Hematopoietic multipotent progenitor cell (in vitro differentiated cells): ENCODE measurements at places on chromosomes 5 and 9. TPM values are rescaled to one million over a fixed set of nuclear protein-coding genes. Genes with fewer than 3 reads are reported as not detected.

RAB24 gene
- 32.6 TPM for total RNA-seq

DNA sequence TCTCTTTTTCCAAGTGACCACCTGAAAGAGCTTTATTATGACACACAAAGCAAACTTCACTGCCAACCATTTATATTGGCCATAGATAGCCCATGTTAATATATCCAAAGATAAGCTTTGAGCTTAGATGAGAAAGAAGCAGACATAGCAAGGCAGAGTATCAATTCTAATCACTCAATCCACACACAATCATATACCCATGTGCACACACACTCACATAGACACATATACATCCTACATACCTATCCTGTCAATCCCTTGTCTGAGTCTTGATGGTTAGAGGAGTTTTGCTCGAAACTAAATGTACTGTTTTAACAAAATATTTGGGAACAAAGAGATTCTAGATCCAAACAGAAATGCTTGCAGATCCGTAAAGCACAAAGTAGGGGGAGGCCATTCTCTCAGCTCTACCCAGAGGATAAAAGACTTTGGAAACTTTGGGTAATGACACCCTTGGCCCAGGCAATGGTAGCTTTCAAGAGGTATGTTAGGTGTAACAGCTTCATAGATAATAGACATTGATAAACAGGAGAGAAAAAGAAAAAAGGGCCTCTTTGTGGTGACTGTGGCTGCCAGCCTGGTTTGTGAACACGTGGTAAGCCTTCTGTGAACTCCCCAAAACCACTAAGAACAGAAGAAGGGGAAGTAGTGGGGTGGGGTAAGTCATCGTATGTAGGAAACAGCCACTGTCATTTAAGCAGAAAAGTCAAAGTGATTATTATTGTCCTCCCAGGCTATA lies 121.6 kb downstream of the TLR4 start:
- peak; percentile 65 for DNase-seq

- DNase-seq = no peak
Measured at GRCh38 chr5:75756211-75756610, 39.0 kb upstream of the POC5 start.

DNA sequence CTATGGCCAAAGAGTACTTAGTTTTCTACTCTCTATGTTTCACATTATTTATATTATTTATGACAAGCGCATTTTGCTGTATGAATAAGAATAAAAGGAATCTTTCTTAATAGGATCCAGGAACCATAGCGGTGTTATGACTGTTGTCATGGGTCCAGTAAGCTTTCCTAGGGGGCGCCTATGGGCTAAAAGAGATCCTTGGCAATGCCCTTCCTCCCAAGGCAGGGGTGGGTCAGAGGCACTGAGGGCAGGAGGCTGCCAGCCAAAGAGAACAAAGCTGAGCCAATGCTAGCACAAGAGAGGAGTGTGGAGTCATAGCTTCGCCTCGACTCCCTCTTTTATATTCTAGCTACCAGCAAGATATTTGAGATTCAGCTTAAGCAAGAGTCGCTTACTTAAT lies 98.4 kb upstream of the GNAQ start:
- DNase-seq = no peak

- DNase-seq = no peak
Measured at GRCh38 chr9:96289392-96289791, 12.6 kb downstream of the HSD17B3 start.

DNA sequence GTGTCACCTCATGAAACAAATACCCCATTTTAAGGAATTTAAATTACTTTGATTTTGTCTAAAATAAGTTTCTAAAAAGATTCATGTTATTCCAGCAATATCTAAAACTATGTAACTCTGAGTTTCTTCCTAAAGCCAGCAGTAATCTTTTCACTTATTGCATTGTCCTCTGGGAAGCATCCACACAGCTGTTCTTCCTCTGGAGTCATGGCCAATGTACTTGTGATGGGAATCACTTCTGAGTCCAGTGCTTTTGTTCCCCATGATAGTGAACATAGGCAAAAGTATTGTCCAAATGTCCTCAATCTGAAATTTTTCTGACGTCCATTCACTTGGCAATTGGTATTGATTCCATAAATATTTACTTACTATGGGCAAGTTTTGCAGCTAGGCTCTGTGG lies 125.0 kb downstream of the STARD4 start:
- no peak for DNase-seq
